ENCODE measurements at places on chromosomes 7 and 10.

DNA sequence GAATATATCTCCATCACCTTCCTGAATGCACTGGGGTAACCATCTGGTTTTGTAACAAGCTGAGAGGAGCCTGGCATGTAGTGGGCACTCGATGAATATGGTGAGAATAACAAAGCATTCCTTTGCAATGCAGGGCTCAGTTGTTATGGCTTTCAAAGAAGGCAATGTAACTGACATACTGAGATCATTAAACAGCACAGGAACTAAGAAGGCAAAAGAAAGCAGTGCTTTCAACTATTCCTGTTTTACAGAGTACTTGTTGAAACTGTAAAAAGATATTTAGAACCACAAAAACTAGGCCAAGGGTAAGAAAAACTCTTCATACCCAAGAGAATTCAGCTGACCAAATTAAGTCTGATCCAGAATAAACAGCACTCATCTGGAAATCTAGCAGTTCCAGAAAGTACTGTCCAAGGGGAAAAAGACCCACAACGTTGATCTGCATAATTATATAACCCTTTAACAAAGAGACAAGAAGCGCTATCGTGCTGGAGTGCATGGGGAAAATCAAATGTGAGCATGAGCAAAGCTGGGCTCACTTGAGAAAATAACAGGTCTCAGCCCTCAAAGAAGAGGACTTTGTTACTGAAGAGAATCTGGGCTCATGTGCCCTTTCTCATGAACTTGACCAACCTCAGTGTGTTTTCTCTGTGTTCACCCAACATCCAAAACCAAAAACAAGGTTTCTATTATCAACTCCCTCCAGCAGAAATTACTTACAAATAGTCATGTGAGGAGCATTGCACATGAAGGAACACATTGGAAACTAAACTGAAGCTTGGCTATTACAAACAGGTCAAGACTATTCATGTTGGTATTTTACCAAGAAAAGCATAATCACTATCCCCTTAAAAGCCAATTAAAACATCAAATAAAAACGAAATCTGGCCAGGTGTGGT, 116.2 kb downstream of the AVL9 start:
- no peaks in the 10 kb centered on the region for H3K36me3 ChIP-seq
- peaks cover 2% of the 10 kb centered on the region for H3K27me3 ChIP-seq
- H3K4me1 ChIP-seq, result no peaks in the 10 kb centered on the region
- no peak overlapping the region for H3K4me3 ChIP-seq

GRCh38 chr10:112708461-112708860, 241.6 kb upstream of the TCF7L2 start:
- peaks cover 2% of the 10 kb centered on the region for H3K36me3 ChIP-seq
- no peak overlapping the region for H3K27ac ChIP-seq
- H3K4me1 ChIP-seq, result no peaks in the 10 kb centered on the region
- no peaks in the 10 kb centered on the region for H3K27me3 ChIP-seq
- DNase-seq, result no peak

GRCh38 chr7:151339651-151340382, 1.8 kb upstream of the NUB1 start:
- peak overlapping the region; percentile 83 for H3K4me3 ChIP-seq
- H3K27me3 ChIP-seq, result no peaks in the 10 kb centered on the region
- H3K36me3 ChIP-seq, result peaks cover 6% of the 10 kb centered on the region
- H3K27ac ChIP-seq, result peak overlapping the region; percentile 51
- peak; percentile 13 for DNase-seq

DNA sequence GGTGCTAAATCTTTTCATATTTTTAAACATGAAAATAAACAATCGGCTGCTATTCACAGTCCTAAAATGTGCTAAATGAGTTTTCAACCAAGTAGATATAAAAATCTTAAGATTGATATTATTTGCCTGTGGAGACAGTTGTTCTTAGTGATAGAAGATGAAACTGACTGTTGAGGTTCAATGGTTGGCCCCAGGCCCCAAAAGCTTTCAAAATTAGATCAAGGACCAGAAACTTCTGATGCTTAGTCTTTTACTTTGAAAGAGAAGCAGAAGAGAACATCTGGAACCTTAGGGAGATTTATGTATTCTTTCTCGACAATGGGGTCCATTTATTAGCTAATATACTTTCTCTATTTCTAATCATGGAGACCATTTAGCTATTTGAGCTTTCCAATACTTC, 155.8 kb downstream of the REEP3 start:
- no peaks in the 10 kb centered on the region for H3K4me1 ChIP-seq
- no peaks in the 10 kb centered on the region for H3K36me3 ChIP-seq
- no peak for DNase-seq
- no peak overlapping the region for H3K27ac ChIP-seq

GRCh38 chr7:157388301-157388700, 51.5 kb downstream of the DNAJB6 start:
- no peak for DNase-seq
- no peaks in the 10 kb centered on the region for H3K27me3 ChIP-seq
- H3K4me3 ChIP-seq, result no peak overlapping the region
- peaks cover 34% of the 10 kb centered on the region for H3K36me3 ChIP-seq

DNA sequence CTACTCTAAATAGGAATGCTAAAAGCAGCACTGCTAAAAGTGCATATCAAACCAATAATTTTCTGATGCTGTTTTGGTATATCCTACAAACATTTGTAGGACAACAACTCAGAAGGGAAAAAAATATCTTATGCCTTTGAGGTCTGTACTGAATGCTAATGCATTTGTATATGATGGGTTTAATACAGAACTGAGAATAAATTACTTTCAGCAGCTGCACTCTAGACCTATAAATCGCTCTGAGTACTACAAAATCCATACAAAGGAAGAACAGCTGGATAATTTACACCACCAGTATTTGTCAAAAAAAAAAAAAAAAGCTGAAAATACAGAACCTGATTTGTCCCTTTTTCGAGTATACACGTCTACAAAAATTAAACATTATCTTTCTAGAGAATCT, 344.0 kb downstream of the LRRTM3 start:
- H3K4me1 ChIP-seq, result no peaks in the 10 kb centered on the region
- no peak overlapping the region for H3K4me3 ChIP-seq
- no peaks in the 10 kb centered on the region for H3K36me3 ChIP-seq
- no peaks in the 10 kb centered on the region for H3K27me3 ChIP-seq

DNA sequence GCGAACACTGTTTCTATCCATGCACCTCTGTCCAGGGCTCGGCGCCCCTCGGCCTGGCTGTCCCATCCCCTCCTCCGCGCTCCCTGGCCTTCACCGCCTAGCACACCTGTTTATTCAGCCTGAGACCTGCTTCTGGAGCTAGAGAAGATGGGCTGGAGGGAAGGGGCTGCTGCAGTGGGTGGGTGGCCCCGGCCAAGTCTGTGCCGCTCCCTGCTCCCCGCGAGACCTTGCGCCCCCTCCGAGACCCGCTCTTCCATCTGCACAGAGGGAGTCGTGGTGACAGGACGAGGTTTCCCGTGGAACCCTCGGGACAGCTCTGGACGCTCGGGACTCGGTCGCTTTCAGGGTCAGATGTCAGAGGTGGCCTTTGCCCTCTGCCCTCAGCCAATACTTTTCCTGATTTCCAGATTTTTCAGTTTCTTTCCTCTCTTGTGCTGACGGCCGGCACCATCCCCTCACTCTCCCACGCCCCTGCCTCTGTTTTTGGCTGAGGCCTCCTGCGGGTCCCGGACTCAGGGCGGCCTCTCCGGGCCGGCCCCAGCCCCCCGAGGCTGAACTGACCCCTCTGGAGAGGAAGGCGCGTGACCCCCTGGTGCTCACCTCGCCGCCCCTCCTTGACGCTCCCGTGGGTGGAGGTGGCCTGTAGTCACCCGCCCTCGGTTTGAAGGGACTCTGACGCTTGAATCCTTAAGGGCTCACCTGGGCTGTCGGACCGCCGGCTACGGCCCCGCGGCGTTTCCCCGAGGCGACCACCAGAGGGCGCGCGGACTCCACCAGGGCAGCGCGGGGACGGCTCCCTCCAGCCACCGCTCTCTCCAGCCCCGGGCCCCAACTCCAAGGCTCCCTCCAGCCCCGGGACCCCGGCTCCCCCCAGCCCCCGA, 15.6 kb downstream of the SHH start:
- DNase-seq, result peak; percentile 50
- H3K4me1 ChIP-seq, result peaks cover 9% of the 10 kb centered on the region
- peaks cover 31% of the 10 kb centered on the region for H3K27me3 ChIP-seq
- H3K4me3 ChIP-seq, result no peak overlapping the region
- no peak overlapping the region for H3K27ac ChIP-seq

- no peak for DNase-seq
- peaks cover 30% of the 10 kb centered on the region for H3K36me3 ChIP-seq
- H3K4me3 ChIP-seq, result no peak overlapping the region
- no peaks in the 10 kb centered on the region for H3K27me3 ChIP-seq
These were observed 64.2 kb downstream of the AVL9 start for GRCh38 chr7:32559480-32559879.

DNA sequence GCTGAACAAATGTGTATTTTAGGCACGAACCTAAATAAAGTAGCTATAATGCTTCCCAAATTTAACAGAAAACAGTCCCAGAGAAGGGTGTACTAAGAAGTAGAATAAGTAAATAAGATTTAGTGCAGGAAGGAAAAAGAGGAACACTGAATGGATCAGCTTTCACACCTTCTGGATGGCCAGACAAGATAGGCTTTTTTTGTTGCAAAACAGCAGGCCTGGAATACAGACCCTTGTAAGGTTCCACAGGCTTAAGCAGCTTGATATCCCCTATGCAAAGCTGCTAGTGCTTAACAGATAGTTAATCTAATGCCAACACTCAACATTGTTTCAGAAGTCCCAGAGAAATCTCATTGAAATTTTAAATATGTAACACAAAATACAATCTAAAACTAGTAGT, 328.1 kb upstream of the STEAP1 start:
- no peaks in the 10 kb centered on the region for H3K4me1 ChIP-seq
- H3K27me3 ChIP-seq, result no peaks in the 10 kb centered on the region
- no peak for DNase-seq
- no peak overlapping the region for H3K27ac ChIP-seq
- no peak overlapping the region for H3K4me3 ChIP-seq

DNA sequence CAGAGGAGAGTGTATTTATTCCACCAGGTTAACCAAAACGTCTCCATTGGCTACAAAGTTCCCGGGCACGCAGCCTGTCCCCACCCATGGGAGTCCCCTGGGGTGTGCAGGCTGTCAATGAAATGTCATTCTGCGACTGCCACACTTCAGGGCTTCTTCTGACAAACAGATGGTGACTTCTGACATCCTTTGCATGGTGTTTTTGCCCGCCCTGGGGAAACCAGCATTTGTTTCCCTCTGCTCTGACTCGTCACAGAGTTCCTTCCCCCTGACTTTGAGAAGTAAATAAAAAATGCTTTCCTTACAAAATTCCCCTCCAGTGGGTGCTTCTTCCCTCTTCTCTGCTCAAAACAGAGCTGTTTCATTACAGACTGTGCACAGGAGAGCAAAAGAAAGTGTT, 38.2 kb downstream of the TNS3 start:
- peaks cover 7% of the 10 kb centered on the region for H3K27me3 ChIP-seq
- no peak for DNase-seq
- no peak overlapping the region for H3K4me3 ChIP-seq
- H3K36me3 ChIP-seq, result no peaks in the 10 kb centered on the region
- no peak overlapping the region for H3K27ac ChIP-seq

DNA sequence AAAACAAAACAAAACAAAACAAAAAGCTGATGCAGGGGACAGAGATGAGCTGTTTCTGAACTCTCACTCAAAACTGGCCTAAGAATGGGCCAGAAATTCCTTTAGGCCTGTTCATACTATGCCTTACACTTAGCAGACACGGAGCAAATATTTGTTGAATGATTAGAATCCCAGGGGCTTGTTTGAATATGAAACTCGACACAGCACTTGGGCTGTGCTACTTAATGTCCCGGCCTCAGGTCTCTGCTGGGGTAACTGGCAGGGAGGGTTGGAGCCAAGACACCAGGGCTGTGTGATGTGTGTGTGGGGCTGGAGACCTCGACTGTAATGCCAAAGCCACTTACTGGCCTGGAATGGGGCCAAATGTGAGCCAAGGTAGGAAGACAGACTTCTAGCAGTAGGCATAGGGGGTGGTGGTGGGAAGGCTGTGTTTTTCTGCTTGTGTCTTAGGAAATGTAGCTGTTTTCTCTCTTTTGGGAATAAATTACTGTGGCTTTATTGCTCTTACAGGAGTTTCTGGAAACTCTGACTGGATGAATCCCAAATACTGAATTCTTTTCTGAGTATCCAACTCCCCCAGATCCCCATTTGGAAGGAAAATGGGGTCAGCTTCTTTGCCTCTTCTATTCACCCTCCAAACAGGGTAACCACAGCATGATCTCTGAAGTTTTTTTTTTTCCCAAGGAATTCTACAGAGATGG, 66.7 kb downstream of the EMX2 start:
- no peak overlapping the region for H3K27ac ChIP-seq
- no peaks in the 10 kb centered on the region for H3K4me1 ChIP-seq
- H3K4me3 ChIP-seq, result no peak overlapping the region
- no peak for DNase-seq
- H3K36me3 ChIP-seq, result no peaks in the 10 kb centered on the region

DNA sequence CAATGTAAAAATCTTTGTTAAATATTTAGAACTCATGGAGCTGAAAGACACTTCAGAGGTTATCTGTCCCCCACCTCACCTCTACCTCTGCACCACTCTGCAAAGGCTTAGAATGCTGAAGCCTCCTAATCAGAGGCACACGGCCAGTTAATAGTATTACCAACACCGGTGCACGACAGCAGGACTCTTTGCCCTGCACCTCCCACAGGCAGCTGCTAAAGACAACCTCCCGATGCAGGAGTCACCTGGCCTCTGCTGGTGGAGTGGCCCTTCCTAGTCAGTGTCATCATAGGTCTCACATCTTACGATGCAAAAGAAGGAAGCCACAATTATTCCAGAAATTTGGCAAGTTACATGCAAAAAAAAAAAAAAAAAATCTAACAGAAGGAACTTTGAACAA, 66.6 kb upstream of the MGMT start:
- no peak overlapping the region for H3K4me3 ChIP-seq
- H3K36me3 ChIP-seq, result no peaks in the 10 kb centered on the region
- no peaks in the 10 kb centered on the region for H3K4me1 ChIP-seq

DNA sequence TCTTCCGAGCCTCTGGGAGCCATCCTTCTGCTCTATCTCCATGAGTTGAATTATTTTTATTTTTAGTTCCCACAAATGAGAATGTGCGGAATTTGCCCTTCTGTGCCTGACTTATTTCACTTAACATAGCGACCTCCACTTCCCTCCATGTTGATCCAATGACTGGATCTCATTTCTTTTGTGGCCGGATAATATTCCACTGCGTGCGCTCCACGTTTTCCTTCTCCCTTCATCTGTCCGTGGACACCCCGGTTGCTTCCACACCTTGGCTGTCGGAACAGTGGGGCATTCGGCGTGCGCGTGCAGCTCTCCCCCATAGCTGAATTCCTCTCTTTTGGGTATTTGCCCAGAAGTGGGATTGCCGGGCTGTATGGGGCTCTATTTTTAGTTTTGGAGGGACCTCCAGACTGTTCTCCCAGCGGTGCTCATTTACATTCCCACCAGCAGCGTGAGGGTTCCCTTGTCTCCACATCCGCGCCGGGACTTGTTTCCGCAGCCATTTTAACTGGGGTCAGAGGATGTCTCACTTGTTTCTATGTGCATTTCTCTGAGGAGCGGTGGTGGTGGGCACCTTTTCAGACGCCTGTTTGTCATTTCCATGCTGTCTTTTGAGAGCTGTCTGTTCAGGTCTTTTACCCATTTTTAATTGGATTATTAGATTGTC, 51.0 kb upstream of the SUN1 start:
- peaks cover 12% of the 10 kb centered on the region for H3K36me3 ChIP-seq
- no peaks in the 10 kb centered on the region for H3K27me3 ChIP-seq
- DNase-seq, result no peak
- no peaks in the 10 kb centered on the region for H3K4me1 ChIP-seq
